ENCODE measurements at places on chromosomes 2 and 18.

GRCh38 chr18:58618822-58619595 is 9.9 kb downstream of the ALPK2 start:
- DNase-seq = no peak

GRCh38 chr18:48947560-48947959 is 3.2 kb downstream of the SMAD7 start:
- DNase-seq = no peak

- no peak for DNase-seq
These were observed 109.3 kb upstream of the LYPD1 start for GRCh38 chr2:132779206-132779721.

GRCh38 chr2:191703079-191703725 is 25.3 kb downstream of the NABP1 start:
- no peak for DNase-seq

DNA sequence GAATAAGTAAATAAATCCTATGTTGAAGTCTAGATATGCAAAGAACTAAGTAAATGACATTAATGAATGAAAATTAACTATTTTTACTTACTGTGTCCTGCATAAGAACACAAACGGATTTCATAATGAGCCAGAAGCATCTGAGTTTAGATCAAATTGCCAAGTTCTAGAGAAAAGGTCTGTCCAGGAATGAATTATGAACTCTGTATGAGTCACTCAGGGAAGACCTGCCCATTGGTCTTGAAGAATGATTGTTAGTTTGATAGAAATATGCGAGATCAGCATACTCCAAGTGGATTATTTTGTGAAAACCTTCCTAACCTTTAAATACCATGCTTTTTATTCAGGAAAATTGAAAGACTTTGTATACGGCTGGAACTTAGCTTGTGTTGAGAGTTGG is 189.5 kb downstream of the DOK6 start:
- no peak for DNase-seq

DNA sequence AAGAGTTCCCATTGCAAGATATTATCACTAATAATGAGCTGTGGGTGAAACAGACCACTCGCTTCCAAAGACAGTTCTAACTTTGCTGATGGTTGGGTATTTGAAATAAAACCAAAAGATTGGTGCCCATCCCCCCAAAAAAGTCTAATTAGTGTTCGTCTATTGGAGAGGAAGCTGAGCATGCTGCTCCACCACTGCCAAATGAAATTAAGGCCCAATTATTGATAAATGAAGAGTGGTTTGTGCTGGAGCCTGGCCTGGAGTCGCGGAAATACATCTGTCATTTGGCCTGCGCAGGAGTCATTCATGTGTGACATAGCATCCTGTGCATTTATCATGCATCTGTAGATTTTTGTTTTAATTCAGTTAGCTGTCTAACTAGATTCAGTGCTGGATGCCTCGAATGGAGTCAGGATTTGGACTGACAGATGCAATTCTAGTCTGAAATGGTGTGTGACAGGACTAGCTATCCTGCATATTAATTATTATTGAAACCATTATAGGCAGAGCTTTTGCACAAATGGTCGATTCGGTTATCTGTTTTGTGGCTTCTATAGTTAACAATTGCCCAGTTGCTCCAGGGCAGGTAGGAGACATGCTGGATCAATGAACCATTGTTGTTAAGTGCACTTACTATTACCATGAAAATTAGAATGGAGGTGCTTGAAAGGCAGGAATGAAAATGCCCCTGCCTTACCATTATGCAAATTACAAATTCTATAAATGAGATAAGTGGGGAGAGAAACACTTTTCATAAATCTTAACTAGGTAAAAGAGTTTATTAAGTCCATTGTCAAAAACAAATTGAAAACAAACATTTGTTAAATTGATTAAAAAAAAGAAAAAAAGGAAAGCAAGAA is 450.4 kb upstream of the TCF4 start:
- DNase-seq = no peak

DNA sequence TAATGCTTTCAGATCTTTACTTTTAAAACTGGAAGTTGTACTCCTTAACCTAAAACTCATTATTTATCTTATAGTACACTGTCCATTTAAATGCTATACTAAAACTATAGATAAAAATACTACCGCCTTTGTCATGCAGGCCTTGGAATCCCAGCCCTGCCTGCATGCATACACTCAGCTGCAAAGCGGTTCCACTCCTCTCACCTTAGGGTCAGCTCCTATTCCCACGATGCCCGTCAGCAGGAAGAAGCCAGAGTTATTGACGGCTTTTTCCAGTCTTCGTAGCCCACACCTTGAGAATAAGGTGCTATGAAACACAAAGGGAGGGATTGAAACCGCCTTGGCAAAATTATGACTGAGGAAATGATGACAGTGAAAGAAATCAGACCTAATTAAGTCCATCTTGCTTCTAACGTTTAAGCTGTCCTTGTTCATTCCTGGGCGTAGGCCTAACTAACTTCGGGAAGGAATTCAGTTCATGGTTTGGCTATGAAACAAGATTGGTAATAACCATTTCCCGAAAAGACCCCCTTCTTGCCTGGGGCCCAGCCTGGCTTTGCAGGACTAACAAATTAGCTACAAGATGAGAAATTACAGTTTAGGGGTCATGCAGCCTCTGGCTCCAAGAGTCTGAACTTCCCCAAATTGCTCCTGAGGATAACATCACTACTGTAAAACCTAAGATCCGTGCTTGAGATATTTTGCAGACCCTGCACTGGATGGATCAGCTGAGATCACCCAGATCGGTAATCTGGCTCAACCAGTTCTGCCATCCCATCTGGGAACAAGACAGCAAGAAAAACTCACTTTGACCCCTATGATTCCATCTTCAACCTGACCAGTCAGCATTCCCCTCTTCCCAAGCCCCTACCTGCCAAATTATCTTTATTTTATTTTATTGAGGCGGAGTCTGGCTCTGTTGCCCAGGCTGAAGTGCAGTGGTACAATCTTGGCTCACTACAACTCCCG is 17.1 kb downstream of the EPB41L5 start:
- no peak for DNase-seq

DNA sequence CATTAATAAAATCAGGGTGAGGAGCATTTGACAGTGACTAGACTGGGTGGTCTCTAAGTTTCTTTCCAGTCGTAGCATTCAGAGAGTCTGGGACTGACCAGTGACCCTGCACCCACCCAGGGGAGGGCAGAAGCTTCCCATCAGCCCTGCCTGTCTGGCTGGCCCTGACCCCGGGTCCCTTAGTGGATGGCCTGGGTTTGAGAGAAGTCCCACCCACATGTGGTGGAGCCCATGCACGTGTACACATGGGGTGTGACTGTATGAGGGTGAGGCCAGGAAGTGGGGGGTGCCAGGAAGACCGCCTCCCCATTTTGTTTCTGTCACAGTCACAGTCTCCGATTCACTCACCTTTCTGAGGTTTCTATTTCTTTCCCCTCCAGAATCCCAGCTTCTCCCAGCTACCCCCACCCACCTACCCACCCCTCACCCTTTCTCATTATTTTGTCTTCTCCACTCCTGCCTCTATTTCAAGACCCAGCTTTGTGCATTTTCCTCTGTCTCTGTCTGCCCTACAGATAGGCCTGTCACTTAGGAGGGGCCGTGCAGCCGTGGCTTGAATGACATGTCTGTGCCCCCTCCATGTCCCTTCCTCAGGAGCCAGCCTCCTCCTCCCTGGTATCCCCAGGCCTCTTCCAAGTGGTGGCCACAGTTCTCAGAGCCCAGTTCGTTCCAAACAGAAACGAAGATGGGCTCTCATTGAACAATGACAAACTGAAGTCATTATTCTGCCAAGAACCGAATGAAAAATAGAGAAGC is 13.6 kb downstream of the CIB4 start:
- no peak for DNase-seq

GRCh38 chr18:34491719-34492118 is 218.4 kb upstream of the DTNA start:
- DNase-seq = no peak

DNA sequence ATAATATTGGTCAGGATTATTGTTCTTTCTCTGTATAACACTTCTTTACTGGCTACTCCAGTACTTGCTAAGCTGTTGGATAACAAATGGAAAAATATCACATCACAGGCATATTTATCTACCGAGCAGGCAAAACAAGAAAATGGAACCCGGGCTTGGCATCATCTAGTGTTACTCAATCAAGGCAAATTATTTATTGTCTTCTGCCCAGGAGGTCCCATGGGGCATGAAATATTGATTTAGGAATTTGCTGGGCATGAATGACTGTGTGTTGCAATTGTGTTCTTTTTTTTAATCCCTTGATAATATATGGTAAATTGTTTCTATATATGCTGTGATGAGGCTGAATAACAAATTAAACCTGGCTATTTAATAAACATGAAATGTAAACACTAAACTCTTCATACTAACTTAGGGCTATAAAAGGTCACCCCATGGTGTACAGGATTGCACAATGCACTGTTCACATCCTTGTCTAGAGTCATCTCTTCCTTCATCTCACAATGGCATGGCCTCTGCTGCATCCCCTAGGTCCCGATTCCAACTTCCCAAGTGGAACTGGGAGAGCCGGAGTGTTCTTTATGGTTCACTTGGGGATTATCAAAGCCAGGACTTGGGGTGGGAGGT is 2.2 kb upstream of the PARD3B start:
- DNase-seq = no peak

- no peak for DNase-seq
These were observed 140.5 kb upstream of the FHL2 start for GRCh38 chr2:105539331-105539730.

- no peak for DNase-seq
These were observed 142.0 kb downstream of the COPS8 start for GRCh38 chr2:237227592-237228280.

DNA sequence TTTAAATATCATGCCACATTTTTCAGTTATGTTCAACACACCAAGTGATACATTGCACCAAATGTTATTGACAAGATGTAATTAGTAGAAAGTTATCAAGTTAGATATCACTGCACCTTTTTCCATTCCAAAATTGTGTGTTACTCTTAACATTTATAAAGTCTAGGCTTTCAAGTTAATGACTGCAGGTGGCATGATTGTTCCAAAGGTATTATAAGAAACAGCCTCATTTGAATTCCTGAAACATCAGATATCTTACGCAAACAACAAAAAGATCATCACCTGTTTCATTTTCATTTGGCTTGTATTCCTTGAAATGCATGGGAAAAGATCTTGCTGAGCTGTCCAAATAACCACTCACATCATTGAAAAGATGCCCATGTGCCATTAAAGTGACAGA is 1528.2 kb upstream of the ZEB2 start:
- no peak for DNase-seq

DNA sequence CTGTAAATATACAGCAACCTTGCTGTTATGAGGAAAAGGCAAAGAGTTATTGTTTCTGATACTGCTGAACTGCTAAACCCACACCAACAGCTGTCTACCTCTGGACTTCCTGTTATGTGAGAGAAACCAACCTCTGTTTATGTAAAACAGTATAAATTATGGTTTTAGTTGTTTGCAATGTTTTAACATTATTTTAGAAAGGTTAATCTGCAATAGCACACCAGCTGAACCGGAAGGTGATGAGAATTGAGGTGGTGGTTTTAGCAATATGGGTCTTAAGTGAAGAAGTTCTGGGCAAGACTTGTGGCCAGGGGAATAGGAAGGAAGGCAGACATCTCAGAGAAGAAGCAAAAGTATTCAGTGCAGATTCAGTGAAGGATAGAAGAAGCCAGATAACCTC is 237.8 kb downstream of the PLCL1 start:
- no peak for DNase-seq

DNA sequence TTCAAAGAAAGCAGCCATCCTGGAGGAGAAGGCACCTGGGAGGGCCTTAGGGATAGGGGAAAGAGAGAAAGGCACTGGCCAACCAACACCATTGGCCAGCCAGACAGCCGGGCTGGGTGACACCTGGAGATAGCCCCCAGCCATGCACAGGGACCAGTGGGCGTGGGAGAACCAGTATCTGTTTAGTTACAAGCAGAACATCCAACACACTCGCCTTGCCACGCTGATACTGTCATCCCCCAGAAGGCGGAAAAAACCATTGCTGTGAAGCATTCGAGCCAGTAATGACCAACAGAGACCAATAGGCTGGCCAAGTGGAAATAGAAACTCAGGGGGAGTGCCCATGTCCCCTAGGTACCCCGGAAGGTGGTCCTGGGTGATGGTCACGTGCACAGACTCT is 15.5 kb downstream of the ASPRV1 start:
- no peak for DNase-seq

DNA sequence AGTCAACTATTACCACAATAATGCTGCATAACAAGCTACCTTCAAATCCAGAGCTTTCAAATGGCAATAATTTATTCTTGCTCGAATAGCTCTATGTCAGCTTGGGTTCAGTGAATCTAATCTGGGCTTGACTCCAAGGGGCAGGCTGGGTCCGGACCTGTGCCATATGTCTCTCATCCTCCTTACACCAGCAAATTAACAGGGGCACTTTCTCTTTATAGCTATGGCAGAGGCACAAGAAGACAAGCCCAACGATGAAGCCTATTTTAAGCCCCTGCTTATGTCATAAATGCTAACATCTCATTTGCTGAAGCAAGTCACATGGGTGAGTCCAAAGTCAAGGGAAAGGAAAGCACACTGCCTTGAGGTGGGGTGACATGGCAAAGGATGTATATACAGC is 13.3 kb upstream of the ZNF521 start:
- no peak for DNase-seq

- DNase-seq = no peak
These were observed 20.9 kb upstream of the TFPI start for GRCh38 chr2:187574969-187575750.

DNA sequence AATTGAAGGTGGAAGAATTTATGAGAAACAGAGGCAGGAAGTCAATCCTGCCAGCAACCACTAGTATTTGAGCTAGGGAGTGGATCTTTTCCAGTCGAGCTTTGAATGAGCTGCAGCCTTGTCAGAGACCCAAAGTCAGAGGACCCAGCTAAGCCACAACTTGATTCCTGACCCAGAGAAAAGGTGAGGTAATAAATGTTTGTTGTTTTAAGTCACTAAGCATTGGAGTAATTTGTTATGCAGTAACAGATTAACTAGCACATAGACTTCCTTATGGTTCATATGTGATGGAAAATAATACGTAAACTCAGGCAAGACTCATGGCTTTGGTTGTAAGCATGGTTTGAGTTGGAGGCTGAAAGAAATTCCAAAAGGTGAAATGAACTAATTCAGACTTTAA is 21.6 kb downstream of the EFEMP1 start:
- DNase-seq = no peak

DNA sequence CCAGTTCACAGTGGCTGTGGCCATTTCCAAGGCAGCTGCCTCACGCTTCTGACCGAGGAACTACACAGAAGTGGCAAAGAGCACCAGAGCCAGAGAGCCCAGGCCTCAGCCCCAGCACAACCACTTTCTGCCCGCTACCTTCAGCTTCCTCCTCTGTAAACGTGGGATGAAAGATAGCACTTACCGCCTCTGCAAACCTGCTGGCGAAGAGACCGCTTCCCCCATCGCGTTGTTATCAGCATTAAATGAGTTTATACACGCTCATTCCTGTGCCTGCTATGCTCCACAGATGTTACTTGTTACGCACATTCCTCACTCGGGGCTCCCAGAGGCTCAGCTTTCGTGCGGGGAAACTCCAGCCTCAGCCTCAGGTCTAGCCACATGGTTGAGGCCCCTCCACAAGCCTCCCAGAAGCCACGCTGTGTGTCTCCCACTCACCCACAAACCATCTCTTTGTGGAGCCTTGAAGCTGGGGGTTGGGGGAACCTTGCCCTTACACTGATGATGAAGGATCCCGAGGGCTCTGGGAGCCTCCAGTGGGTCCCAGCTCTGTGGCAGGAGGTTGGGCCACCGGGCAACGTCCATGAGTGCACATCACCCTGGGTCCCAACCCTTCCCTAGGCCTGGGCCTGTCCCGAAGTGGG is 63.3 kb upstream of the SMAD7 start:
- DNase-seq = no peak

Data from stimulated activated CD4-positive, alpha-beta T cell treated with anti-CD3 and anti-CD28 coated beads, Interleukin-2, amount 100 ng/mL, for 48 hours (primary cell).